ENCODE measurements at places on chromosomes 6 and 20.

GRCh38 chr20:63567386-63568169 lies 6.5 kb downstream of the HELZ2 start:
- DNase-seq = peak; percentile 72

DNA sequence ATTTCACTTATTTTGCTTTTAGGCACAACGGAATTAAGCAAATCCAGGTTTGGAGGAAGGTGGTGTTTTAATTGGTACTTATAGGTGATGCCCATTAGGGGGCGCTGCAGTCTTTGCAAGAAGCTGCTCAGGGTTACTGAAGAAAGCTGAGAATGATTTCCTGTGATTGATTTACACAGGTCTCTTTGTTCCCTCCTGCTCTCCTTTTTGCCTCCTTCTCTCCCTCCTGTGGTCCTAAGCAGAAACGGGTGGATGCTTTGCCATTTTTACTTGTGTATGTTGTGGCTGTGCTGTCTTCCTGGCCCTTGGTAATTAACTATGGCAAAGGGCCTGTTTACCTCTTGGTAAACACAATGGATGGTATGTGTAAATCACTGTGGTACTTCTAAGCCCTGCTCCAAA lies 97.8 kb downstream of the ANKS1A start:
- peak; percentile 48 for DNase-seq

GRCh38 chr20:57728762-57729161 lies 18.9 kb upstream of the PMEPA1 start:
- DNase-seq = no peak

DNA sequence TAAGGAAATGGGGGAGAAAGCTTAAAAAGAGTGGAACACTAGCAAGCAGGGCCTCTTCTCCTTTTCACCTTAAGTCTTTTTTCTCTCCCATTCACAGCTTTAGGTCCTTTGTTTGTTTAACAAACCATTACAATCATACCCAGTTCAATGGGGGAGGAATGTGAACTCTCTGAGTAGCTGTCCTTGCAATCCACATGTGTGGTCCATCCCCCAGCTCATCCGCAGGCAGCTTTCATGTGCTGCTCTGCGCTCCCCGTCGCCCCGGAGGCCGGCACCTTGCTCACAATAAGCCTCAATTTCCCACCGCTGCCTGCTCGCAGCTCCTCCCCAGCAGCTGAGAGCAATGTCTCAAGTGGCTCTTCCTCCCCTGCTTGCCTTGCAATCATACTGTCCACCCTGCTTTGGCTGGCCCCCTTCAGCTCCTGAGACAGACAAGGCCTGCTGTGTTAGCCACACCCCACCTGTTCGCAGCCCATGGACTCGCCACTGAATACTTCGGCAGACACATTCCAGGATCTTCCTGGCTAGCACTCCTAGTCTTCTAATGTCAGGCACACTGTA lies 49.1 kb downstream of the PLAGL1 start:
- no peak for DNase-seq

GRCh38 chr20:3621111-3621510 lies 42.1 kb downstream of the GFRA4 start:
- no peak for DNase-seq

DNA sequence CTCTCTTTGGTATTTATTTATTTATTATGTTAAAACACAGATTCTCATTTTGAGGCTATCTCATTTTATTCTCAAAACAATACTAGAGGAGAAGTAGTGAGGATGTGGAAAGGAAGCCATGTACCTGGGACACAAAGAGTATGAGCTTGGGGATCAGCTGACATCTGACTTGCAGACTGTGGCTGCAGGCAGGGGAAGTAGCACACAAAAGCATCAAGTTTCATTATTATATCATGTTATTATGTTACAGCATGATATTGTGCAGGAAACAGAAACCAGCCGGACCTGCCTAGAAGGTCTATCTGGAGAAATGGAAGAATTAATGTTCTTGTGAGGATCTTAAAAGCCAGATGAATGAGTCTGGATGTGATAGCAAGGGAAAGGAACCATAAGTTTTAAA lies 248.2 kb downstream of the KHDC1L start:
- no peak for DNase-seq

GRCh38 chr6:29680904-29681303 lies at the start of gene ZFP57:
TSS of gene ZFP57 (minus strand) at chr6:29681152. CDS start at chr6:29677003, 4,149 bp downstream.
- no peak for DNase-seq

DNA sequence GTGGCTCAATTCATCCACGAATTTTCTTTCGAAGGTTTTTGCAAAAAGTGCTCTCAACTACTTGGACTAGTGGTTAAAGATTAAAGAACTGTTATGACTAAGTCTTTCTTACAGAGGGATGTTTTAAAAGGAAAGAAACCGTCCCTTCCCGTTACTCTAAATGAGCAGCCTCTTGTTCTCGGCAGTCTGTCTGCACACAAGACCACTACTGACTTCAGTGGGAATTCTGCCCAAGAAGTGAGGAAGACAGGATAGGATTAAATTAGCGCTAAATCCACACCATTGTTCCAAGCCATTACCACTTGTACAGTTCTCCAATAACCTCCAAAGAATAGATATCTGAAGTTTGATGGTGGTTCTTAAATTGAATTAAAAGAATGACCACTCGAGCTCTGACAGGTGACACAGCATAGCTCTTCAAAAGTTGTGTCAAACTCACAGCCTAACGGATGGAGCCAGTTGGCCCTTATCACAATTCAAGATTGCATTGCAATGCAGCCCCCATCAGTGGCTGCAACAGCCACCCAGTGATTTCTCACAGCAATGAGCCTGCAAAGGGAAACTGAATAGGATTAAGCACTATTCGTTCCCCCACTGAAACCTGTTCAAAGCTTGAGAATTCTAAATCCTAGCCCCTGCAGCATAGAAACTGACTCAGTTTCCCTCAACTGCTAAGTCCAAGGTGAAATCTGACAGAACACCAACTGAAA lies 1.8 kb downstream of the EPB41L2 start:
- no peak for DNase-seq

GRCh38 chr20:34344238-34344637 lies 18.8 kb upstream of the ITCH start:
- no peak for DNase-seq

- no peak for DNase-seq
Observed at GRCh38 chr6:3690506-3690905, 61.0 kb downstream of the PXDC1 start.

DNA sequence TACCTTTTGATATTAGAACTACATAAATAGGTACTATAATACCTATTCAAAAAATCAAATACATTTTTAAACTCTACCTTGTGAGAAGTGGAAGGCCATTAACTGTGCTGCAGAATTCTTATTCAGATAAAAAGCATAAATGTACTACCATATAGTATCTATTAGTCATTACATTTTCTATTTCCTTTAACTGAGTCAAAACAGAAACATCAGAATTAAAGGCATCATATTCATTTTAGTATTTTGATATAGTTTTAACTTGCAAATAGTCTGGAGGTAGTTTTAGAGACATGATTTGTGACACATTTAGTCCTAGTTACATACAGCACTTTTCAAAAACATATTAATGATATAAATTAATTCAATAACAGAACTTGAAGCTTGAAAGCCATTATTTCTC lies 39.9 kb upstream of the TAB2 start:
- no peak for DNase-seq

DNA sequence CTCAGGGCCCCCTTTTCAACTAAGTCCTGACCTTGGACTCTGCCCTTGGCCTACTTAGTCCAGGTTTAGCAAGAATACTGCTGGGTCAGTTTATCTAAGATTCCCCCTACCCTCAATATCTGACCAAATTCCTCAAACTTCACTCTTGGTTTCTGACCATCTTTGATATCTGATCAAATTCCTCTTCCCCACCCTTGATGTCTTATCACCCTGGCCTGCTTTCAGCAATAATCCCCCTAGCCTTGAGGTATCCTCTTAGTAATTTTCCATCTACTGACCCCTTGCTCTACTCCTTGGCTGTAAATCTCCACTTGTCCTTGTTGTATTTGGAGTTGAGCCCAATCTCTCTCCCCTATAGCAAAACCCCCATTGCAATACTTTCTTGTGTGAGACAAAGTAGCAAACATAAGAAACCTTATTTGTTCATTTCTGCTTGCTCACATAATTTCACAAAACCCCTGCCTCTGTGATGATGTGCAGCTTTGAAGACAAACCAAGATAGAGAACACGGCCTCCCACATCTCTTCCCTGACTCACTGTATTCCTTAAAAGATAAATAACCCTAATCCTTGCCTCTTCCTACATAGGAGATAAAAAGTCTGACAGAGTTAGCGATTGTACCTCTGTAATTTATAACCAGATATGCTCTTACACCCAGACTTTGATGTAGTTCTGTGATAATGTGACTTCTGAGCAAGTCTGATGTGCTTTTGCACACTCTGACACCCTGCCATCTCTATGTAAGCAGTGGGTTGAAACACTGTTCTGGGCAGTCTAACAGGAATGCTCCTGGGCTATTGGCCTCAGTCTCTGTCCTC lies 13.8 kb upstream of the IYD start:
- no peak for DNase-seq

- no peak for DNase-seq
Observed at GRCh38 chr6:42101186-42101657, 41.2 kb downstream of the C6orf132 start.

DNA sequence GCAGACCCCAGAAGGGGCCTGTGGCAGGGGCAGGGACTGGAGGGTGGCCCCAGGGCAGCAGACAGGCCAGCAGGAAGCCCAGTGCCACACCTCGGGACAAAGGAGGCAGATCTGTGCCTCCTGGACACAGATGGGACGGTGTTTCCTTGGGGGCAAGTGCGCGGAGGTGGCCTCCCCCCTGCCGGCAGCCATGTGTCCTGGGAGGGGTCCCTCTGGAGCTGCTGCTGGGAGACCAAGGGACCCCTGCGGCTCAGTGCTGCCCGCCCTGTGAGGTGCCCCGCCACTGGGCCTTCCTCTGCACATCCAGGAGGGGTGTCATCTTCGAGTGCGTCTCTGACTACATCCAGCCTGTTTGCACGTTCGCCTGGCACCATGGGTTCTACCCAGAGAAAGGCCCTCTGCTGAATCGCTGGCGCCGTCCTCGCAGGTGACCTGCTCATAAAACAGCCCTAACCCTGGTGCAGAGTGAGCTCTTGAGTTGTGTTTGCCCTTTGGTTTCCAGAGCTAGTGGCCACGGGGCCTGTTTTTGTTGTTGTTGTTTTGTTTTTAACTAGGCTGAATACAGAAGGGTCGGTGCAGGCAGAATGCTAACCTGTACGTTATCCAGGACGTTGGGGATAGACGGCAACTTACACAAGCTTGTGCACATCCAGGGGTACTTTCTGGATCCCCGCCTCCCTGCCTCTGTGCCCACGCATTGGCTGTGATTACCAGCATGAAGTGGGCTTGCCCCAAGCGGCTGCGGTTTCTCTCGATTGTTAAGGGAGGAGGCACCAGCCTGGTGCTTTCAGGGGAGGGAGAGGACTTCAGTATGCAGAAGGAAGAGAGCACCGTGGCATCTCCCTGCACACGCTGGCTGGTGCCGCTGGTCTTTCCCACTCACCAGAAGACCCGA lies 1.3 kb upstream of the KCNQ2 start:
- no peak for DNase-seq
